ENCODE measurements at places on chromosomes 12 and 14. TPM values are rescaled to one million over a fixed set of nuclear protein-coding genes. Genes with fewer than 3 reads are reported as not detected.

Gene PSMD9
- total RNA-seq: 135 TPM

Gene CKAP4
- total RNA-seq: 92.3 TPM

Gene HNF1A
- total RNA-seq: not detected

Gene VRTN
- total RNA-seq: not detected

Gene FITM1
- total RNA-seq: not detected

Gene GLIPR1L2
- total RNA-seq: not detected

Gene CYP27B1
- total RNA-seq: 0.32 TPM

Gene FAM181A
- total RNA-seq: not detected

Gene TTLL5
- total RNA-seq: 26.1 TPM

Gene KRT75
- not detected for total RNA-seq

Gene SP7
- total RNA-seq: not detected

Gene RGS6
- total RNA-seq: not detected

Gene FAM222A
- under 0.01 TPM for total RNA-seq

Gene GARIN6
- total RNA-seq: not detected

Gene LMO3
- not detected for total RNA-seq

Gene KRT6C
- total RNA-seq: not detected

Gene BCAT1
- 28.7 TPM for total RNA-seq

Gene SYT1
- 3.6 TPM for total RNA-seq

Gene TNFAIP2
- 58.9 TPM for total RNA-seq

Gene CAPRIN2
- total RNA-seq: 13.2 TPM

Gene FICD
- 5.0 TPM for total RNA-seq

Gene TNFRSF1A
- total RNA-seq: 60.5 TPM

Gene PIANP
- total RNA-seq: not detected

Gene CISTR
- not detected for total RNA-seq

Gene GUCY2C
- not detected for total RNA-seq

Gene HCAR3
- not detected for total RNA-seq

Gene PTPN21
- total RNA-seq: 13.5 TPM

Gene CD69
- total RNA-seq: 3.7 TPM

Gene OR11H12
- not detected for total RNA-seq

Gene CNTN1
- not detected for total RNA-seq

Gene SLC35F4
- not detected for total RNA-seq

Gene C14orf180
- not detected for total RNA-seq

Gene ZBTB25
- total RNA-seq: 4.7 TPM

Gene KCNH3
- not detected for total RNA-seq

Gene GPATCH2L
- total RNA-seq: 74.3 TPM

Gene TM7SF3
- total RNA-seq: 65.4 TPM

Gene ZNF705A
- total RNA-seq: under 0.01 TPM

Gene PLCZ1
- not detected for total RNA-seq

Gene GSC
- total RNA-seq: not detected

Gene SAMD15
- 0.49 TPM for total RNA-seq

Gene GPD1
- not detected for total RNA-seq

Gene IFNG-AS1
- total RNA-seq: not detected

Gene KLRD1
- 0.69 TPM for total RNA-seq

Gene DNAH10
- 0.16 TPM for total RNA-seq

Gene SERPINA3
- 0.16 TPM for total RNA-seq

Gene XRCC3
- 17.6 TPM for total RNA-seq

Gene BEGAIN
- total RNA-seq: not detected

All from bladder microvascular endothelial cell (primary cell).